ENCODE measurements at places on chromosomes 16 and 17. TPM values are rescaled to one million over a fixed set of nuclear protein-coding genes. Genes with fewer than 3 reads are reported as not detected.

CHST4 gene
- total RNA-seq, result not detected

DNAH3 gene
- not detected for total RNA-seq

SCNN1G gene
- total RNA-seq, result 5.0 TPM

MGAT5B gene
- 1.3 TPM for total RNA-seq

FBRS gene
- total RNA-seq, result 80.2 TPM
